ENCODE measurements at places on chromosomes 2 and 18.

DNA sequence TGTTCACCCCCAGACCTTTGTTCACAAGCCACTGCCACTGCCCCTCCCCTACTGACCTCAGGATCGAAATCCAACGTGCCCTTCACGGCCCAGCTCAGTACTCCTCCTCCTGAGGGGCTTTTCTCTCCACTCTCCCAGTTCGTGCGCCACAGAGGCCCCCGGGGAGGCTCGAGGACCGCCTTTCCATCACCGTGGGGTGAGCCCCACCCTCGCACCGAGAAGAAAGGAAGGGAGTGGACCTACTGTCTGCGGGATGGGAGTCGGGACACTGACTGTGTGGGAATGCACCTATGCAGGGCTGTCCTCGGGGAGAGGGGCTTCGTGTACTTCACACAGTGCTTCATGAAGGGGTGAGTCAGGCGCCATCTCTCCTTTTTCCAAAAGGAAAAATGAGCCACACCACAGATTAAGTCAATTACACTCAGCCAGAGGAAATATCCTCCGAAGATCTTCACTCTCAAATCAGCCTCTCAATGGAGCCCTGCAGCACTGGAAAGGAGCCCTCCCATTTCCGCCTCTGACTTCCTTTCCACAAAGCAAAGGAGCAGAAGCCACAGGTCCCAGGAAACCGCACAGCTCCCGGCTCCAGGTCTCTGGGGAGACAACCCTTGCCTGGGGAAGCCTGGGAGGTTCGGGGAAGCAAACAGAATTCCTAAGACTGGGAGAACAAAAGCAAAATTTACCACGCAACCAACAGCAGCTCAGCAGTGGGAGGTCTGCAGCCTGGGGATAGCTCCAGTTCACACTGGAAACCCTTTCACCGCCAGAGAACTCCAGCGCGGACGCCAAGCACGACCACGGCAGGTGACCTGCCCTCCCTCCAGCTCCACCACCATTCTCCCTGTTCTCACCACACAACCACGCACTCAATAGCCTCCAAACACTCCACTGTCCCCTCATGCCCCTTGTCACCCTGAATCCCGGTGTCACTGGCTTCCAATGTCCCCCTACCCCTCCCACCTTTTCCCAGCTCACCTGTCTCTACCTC, 21.6 kb downstream of the ADCY3 start:
- no peak for DNase-seq

GRCh38 chr2:36756438-36756837, 59.9 kb downstream of the VIT start:
- DNase-seq = no peak

- no peak for DNase-seq
These were observed 22.7 kb upstream of the DSC1 start for GRCh38 chr18:31185186-31185950.

- no peak for DNase-seq
These were observed 64.3 kb downstream of the TET3 start for GRCh38 chr2:74048843-74049519.

DNA sequence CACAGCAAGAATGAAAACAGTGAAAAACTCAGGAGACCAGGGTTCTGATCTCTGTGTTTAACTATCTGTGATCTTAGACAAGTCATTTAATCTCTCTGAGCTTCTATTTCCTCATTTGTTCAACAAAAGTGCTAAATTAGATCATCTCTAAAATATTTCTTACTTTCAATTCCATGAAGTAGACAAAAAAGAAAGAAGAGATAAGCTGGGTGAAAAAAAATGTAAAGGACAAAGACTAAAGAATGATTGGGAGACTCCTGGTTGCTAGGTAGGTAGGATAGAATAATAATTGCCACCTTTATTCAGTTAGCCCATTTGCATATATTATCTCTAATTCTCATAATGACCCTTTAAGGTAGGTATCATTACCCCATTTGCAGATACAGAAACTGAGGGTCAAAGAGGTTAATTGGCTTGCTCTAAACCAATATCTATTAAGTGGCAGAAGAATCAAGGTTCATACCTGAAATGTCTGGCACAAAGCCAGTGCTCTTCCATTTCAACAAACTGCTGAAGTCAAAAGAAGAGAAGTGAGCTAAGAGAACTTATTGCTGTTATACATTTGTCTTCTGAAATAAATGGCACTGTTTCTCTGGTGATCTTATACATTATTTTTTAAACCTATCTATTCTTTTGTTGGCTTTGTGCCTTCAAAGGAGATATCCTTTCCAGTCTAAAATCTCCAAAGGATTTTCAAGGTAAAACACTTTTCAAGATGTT, 141.7 kb downstream of the OTX1 start:
- no peak for DNase-seq

- DNase-seq = no peak
These were observed 13.1 kb downstream of the PCARE start for GRCh38 chr2:29061176-29061575.

DNA sequence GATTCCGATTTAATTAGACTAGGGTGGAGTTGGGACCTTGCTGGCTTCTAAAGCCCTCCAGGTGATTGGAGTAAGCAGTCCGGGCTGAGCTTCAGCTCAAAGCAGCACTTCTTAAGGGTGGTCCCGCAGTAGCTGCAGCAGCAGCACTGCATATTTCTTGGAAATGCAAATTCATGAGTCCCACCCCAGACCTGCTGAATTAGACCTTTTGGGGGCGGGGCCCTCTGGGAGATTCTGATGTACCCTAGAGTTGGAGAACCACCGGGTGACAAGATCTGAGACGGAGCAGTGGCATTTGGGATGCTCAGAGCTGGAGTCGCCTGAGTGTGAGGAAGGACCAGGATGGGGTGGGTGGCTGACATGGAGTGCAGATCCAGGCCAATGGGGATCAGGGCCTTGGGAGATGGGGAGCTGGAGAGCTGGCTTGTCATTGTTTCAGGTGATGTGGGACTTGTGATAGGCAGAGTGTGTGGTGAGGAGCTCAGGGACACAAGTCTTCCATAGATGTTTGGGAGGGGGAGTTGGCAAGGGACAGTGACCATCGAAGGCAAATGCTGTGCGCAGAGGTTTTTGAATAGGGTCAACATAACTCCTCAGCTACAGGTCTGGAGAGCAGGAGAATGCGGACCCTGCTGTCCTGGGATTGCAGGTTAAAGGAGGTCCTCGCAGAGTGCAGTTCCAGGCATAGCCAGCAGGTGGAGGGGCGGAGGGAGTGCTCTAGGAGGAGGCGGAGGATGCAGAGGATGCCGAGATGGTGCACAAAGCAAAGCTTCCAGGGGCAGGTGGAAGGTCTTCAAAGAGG, 130.9 kb upstream of the RAB12 start:
- peak; percentile 86 for DNase-seq

- DNase-seq = peak; percentile 41
These were observed 300.0 kb upstream of the SMIM21 start for GRCh38 chr18:75727456-75727855.

DNA sequence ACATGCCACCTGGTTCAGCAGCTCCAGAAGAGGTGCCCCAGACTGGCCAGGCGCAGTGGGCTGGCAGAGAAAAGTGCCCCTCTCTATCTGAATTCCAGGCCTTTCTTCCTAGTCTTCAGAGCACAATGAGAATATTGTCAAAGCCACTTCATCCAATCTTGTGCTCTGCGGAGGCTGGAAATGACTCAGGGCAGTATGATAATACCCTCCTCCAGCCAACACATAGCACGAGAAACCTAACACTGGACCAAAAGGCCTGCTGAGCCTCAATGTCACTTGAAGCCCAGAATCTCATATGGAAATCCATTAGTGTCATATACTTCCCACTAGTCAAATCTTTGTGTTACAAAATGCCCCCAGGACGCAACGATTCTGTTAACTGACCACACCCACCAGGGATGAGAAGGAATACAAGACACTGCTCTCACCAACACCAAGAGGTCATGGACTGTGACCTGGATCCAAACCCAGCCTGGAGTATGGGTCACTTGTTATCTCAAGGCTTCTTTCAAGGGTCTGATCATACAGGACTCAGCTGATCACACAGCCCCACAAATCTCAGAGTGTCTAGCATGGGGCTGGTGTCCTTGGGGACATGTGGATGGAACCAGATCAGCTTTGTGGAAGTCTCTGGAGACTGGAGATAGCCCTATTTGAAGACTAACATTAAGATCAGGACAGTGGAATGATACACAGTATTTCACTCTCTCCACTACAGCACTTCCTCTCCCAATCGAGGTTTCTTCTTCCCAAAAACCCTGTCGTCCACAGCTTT, 10.1 kb downstream of the KIF3C start:
- DNase-seq = no peak

DNA sequence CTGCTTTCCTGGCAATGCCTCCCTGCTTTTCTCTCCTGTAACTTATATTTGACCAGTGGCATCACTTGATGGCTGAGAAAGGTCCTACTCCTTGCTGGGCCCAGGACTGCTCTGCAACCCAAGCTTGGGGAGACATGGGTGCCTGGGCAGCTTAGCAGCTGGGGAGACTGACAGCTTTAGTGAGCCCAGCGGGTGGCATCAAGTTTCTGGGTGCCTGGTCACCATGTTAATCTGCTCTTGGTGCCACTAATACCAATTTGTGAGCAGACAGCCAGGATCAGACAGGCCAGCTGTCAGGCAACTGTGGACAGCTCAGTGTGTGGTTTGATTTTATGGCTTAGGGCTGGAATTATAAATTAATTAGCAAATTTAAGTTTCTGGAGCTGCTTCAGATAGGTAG, 144.8 kb upstream of the GLI2 start:
- no peak for DNase-seq

DNA sequence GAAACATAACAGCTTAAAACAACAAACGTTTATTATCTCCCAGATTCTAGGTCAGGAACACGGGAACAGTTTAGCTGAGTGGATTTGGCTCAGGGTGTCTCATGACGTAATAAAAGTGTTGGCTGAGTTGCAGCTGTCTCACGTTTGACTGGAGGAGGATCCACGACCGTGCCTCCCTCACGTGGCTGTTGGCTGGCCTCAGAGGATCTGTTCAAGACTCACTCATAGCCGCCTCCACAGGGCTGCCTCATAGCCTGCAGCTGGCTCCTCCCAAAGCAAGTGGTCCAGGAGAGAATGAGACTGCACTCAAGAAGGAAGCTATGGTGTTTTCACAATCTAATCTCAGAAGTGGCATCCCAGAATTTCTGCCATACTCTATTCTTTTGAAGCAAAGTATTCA, 167.1 kb downstream of the RPRM start:
- DNase-seq = no peak

DNA sequence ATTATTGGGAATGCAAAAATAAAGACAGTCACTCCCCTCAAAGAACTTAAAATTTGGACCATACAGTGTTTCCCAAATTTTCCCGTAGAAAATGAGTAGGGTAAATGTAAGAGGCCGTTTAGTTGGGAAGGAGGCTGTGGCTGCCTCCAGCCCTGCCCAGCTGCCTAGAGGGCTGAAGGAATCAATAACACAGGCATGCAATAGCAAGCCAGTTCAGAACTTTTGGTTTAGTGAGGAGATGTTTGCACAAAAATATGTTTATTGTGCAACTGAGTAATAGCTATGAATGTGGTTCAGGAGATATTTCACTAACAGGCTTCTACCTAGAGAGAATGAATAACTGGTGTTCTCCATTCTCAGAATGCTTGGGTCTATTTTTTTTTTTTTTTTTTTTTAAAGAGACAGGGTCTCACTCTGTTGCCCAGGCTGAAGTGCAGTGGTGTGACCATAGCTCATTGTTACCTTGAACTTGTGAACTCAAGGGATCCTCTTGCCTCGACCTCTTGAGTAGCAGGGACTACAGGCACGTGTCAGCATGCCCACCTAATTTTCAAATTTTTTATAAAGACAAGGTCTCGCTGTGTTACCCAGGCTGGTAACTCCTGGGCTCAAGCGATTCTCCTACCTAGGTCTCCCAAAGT, 23.6 kb downstream of the UGP2 start:
- DNase-seq = no peak

DNA sequence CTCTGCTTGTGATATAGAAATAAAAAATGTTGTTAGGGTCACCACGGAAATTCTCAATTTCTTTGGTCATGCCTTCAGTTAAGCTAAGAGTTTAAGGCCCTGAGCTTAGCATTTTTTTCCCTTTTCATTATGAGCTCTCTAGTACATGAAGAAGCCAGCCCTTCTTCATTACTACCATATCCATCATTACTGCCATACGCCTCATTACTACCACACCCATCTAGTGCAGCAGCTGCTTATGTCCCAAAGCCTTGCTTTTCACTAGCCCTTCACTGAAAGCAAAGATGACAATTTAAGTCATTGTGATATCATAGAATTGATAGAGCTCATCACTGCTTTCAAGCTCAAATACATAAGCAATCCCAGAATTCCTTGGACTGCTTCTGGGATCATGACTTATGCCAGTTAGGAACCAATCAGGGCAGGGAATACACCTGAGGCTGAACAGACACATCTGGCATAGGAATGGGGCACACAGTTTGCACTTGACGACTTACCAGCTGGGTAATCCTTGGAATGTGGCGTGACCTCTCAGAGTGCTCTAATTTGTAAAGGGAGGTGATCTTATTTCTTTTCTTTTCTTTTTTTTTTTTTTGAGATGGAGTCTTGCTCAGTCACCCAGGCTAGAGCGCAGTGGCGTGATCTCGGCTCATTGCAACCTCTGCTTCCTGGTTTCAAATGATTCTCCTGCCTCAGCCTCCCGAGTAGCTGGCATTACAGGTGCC, 40.3 kb downstream of the SOWAHC start:
- DNase-seq = no peak

- DNase-seq = no peak
These were observed 368.2 kb downstream of the EPHA4 start for GRCh38 chr2:221203856-221204255.

- DNase-seq = peak; percentile 16
These were observed 66.3 kb upstream of the NABP1 start for GRCh38 chr2:191611614-191612013.

- DNase-seq = peak; percentile 62
These were observed 853 bp downstream of the GNAL start for GRCh38 chr18:11689669-11690565.

- DNase-seq = no peak
These were observed 27.4 kb upstream of the WIPF1 start for GRCh38 chr2:174624895-174625430.

- DNase-seq = peak; percentile 50
These were observed 30.6 kb upstream of the EPG5 start for GRCh38 chr18:45997700-45998151.

GRCh38 chr2:45851576-45852304, 200.3 kb downstream of the PRKCE start:
- DNase-seq = no peak

DNA sequence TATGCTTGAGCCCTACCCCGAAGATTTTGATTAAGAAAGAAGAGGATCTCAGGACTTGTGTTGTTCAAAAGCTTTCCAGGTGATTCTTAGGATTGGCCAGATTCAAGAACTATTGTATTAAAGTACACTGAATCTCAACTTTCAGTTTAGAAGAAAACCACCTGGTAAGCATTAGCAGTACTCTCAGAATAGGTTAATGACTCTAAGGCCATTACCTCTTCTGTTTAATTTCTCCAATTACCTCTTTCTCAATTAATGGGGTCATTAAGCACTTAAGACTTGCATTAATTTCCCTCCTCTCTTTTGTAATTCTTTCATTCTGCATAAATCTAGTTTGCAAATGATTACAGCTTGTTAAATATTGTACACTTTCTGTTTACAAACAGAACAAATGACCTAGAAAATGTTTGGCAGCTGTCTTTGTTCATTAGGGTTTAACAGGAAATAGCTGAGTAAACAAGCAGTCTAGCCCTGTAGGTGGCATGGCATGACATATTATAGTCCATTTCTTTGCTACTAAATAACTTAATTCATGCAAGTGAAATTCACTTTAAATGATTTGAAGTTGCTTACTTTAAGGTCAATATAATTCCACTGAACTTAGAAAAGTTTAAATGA, 20.4 kb upstream of the TDRD15 start:
- DNase-seq = no peak

GRCh38 chr2:132754392-132754791, 84.4 kb upstream of the LYPD1 start:
- no peak for DNase-seq

- no peak for DNase-seq
These were observed 272.4 kb upstream of the NRXN1 start for GRCh38 chr2:51304311-51304710.
